SK-N-MC (cell line): ENCODE measurements at places on chromosomes 11 and 22.

DNA sequence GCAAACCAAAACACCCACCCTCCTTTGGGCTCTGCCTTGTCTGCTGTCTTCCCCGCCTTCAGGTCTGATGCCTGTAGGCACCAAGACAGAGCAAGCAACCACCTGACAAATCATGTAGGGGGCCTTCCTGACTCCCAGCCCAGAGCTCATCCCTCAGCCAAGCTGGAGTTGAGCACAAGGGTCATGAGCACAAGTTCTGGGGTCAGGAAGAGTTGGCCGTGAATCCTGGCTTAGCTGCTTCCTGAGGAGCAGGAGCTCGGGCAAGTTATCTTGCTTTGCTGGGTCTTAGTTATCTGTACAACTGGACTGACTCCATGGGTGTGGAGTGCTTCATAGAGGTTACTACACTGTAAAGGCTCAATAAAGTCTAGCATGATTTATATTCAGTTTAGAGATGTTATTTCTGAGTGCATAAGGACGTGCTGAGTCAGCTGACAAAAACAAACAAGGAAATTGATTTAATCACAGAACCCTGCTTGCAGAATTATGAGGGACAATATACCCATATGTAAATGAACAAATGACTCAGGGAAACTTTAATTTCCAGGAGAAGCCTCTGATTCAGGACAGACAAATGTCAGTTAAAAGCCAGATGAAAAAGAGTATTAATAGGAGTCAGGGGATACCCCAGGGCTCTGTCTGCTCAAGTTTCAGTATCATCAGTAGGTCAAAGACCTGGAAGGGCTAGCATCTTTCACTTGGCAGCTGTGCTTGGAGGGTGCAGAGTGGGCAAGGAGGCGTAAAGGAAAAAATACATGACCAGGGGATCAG, 15.0 kb upstream of the APOA1 start:
- DNase-seq: no peak

DNA sequence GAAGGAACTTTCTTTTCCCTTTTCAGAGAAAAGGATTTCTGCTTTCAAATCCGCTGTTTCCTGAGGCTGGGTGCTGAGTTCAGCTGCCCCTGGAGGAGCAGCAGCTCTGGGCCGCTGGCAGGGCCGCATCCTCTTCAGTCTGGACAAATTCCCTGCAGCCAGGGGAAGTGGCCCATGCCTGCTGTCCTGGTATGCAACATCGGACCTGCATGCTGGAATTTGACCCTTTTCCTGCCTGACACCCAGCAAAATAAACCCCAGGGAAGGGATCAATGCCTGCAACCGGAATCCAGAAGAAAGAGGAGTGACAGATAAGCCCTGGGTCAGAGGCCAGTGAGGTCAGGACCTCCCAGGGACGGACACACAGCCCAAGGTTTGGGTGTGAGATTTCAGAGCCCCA, 54.1 kb upstream of the LINC01488 start:
- no peak for DNase-seq

- DNase-seq: no peak
Measured at GRCh38 chr22:48333323-48333763, 1494.3 kb downstream of the BRD1 start.

DNA sequence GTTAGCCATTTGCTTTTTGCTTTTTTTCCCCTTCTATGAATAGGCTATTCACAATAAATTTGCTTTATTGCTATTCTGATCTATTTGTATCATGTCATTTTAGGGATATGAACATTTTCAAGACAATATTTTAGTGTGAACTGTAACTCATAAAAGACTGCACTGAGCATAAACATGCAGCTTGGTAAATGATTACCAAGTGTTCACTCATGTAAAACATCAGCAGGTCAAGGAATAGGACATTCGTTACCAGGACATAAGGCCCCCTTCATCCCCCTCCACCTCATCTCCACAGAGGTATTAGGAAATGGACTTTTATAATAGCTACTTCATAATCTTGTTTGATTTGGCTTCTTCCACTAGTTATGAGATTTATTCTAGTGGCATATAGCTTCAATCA, 12.4 kb downstream of the NLRP14 start:
- no peak for DNase-seq

GRCh38 chr22:50456466-50457234, 18.2 kb downstream of the SBF1 start:
- DNase-seq: no peak

DNA sequence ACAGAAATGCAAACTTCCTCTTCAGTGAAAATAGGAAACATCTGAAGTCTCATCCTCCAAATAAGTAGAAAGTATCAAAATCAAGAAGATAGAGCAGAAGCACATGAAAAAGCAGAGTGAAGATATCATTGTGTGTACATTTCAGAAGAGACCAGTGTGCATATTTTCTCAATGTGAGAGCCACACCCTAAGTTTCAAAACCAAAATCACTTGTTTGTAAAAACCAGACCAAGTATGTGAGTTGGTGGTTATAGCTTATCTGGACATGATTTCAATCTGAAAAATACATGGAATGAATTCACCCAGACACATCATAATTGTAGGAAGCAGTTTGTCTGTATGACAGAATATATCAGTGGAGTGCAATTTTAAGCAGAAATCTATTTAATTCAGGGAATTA, 536.0 kb downstream of the JRKL start:
- no peak for DNase-seq

- no peak for DNase-seq
Measured at GRCh38 chr11:103295704-103296103, 186.5 kb downstream of the DYNC2H1 start.

- DNase-seq: no peak
Measured at GRCh38 chr11:92707665-92708064, 261.8 kb upstream of the MTNR1B start.

- DNase-seq: no peak
Measured at GRCh38 chr11:130208241-130209127, 48.9 kb downstream of the ST14 start.

GRCh38 chr22:42419243-42419881, 12.8 kb downstream of the NFAM1 start:
- DNase-seq: no peak

DNA sequence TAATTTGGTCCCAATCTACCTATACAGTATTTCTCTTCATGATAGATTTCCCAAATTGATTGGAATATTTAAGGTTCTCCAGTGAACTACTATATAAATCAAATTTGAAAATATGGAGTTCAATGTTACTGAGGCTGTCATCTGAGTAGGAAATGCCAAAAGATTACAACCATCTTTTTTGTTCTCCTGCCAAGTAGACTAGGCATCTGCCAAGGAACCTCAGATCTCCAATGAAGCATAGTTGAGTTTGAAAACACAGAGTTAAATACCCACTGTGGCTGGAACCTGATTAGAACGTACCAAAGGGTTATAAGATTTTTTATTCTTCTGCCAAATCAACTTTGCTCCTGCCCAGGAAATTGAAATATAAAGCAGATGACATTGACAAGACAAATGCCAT, 330.9 kb downstream of the CNTN5 start:
- no peak for DNase-seq

DNA sequence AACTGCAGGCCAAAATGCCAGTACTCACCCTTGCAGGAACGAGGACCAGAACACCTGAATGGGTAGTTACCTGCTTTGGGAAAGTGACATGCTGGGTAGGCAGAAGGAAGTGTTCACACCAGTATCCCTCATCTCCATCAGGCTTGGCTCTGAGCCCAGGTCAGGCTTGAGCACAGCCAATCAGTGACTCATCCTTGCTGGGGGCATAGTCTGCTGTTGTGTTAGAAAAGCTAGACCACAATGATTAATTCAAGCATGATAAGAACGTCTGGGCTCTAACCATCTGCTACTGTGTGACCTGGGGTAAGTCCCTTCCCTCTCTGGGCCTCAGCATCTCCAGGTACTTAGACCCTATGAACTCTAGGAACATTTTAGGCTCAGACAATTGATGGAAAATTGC, 450.4 kb downstream of the MIAT start:
- DNase-seq: no peak

DNA sequence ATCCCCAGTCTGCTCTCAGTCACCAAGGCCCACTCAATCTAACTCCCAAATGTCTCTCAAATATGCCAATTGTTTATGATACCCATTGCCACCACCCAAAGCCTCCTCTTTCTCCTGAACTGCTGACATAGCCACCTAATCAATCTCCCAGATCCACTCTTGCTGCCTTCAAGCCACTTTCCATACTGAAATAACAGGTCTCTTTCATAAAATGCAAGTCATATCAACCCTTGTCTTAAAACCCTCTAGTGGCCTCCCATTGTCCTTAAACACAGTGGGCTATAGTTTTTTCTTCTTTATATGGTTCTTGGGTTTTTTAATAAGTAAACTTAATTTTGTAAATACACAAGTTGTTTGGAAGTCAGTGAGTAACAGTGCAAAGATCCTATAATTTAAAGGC, 155.2 kb upstream of the ZC3H12C start:
- DNase-seq: no peak

DNA sequence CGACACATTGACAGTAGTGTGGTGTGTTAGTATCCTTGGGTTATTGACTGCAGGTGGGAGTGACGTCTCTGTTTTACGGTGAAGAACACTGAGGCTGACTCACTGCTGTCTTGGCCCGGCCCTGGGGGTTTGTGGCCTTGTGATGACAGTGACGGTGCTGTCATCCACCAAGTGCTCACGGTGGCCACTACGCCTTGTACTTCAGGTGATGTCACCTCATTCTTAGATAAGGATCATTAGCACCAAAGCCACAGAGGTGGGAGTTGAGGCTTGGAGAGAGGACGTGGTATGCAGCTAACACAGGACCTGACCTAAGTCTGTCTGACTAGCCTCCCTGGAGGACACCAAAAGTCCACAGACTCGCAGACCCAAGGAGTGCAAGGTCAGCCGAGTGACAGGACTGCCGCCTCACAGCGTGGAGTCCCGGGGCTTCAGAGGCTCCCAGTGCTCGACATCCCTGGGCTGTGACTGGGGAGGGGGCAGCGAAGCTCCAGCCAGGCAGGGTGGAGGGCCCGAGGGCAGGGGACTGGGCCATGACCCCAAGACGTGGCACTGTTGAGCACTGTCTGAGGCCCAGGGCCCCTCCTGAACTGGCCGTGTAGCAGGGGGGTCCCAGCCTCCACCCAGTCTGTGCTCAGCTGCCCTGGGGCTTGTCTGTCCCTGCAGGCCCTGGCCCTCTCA, 56.5 kb downstream of the NAT10 start:
- DNase-seq: no peak

DNA sequence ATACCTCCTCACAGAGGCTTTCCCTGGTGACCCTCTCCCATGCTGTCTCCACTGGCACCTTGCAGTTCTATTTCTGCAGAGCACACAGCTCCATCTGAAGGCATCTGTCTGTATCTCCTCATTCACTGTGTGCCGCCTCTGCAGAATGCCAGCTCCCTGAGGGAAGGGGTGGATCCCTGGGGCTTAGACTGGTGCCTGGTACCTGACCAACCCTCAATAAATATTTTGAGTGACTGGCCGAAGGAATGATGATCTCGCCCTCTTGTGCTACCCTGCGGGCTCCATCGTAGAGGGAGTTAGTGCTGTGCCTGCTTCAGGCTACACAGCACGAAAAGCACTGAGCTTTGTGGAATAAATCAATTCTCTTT, 1.6 kb downstream of the CBX7 start:
- DNase-seq: no peak

- no peak for DNase-seq
Measured at GRCh38 chr11:34599406-34599945, 21.4 kb upstream of the EHF start.

DNA sequence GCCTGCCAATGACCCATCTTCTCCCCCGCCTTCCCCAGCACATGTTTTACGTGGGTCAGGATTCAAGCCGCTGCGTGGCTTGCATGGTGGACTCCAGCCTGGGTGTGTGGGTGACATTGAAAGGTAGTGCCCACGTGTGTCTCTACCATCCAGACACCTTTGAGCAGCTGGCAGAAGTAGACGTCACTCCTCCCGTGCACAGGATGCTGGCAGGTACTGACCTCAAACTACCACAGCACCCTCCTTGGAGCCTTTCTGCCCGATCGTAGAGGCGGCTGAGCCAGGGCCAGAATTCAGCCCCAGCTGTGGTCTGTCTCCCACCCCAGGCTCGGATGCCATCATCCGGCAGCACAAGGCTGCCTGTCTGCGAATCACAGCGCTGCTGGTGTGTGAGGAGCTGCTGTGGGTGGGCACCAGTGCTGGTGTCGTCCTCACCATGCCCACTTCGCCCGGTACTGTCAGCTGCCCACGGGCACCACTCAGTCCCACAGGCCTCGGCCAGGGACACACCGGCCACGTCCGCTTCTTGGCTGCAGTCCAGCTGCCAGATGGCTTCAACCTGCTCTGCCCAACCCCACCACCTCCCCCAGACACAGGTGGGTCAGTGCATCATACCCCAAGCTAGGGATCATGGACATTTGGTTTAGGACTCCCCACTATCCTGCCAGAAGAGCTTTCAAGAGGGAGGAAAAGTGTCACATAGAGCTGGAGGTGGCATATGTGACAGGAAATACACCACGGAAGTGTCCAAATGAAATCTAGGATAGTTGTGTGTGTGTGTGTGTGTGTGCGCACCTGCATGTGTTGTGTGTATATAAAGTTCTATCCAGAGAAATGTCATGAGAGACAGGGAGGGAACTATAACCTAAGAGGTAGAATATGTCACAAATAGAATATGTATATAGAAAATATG, 10.6 kb upstream of the RELT start:
- no peak for DNase-seq

DNA sequence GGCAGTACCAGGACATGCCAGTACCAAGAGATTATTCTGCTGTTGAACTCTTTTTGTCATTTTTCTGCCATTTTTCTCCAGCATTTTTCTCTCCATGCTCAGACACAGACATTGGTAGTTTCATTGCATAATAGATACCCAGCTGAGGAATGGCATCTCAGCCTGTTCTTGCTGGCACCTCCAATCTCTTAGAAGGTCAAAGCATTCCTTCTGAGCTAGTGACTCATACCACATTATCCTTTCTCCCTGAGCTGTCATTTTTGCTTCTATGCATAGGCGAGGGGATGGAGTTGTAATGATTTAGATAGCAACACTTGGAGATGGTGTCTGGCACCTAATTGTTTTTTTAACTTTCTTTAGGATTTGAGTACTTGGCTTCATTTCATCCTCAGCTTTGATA, 321.1 kb downstream of the NELL1 start:
- DNase-seq: no peak

DNA sequence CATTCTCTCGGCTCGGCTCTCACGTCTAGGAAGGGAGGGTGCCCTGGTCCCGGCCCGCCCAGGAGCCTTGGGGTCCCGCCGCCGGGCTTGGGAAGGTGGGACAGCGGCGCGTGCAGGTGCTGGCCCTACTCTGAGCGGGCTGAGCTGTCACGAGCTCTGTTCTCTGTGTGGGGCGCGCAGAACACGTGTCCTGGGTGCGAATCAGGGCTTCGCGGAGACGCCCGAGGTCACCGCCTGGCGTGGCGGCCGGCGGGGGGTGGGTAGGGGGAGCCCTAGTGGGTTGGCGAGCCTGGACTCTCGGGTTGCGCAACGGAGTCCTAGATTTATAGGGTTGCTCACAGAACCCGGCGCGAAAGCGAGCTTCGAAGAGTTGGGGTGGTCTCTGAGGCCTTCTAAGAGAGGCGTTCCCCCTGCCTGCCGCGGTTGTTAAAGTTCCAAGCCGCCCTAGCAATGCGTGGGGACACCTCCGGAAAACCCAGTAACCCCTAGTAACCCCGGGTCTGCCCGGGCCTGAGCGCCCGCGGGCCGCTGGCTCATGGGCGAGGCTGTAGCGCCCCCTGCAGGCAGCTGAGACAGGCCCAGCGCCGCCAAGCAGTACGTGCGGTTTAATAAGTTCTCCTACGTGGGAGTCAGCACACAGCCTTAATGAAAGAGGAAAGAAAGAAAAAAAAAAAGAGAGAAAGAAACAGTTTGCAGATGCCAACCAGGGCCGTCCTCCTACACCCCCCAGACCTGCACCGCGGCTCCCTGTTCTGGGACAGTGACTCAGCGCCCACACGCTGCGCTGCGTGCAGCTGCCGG, 2.7 kb downstream of the ADM start:
- no peak for DNase-seq

- DNase-seq: no peak
Measured at GRCh38 chr11:118877487-118878162, 6.1 kb upstream of the CXCR5 start.
